ENCODE measurements at places on chromosomes 12 and 14.

DNA sequence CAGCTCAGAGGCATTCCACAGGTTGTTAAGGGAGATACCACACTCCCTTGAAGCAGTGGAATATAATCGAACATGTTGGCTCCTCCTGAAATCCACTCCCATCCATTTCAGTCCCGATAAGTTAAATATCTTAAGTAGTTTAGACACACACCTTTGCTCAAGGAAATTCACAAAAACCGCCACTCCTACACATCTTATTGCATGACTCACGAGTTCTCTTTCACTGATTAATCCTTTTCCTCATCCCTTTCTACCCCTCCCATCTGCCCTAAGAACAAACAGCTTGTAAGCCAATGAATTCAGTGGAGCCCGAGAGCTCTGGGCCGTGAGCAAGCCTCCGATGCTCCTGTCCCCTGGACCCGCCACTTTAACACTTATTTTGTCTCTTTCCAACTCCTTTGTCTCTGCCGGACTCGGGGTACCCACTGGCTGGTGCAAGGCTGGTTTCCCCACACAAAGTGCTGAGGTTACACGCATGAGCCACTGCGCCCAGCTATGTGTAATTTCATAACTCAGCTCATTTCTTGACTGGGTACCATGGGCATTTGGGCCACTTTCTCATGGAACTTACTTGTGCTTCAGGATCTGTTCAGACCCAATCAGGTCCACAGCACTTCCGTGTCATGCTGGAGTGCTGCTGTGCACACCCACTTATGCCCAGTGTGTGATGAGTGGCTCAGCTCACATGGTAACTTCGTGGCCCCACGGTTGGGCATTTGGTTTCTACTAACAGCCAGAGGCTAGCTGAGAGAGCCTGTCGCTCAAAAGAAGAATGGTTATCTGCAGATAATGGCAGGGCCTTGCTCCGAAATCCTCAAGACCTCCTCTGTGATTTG, 171.8 kb upstream of the ALG10B start:
- DNase-seq: no peak

DNA sequence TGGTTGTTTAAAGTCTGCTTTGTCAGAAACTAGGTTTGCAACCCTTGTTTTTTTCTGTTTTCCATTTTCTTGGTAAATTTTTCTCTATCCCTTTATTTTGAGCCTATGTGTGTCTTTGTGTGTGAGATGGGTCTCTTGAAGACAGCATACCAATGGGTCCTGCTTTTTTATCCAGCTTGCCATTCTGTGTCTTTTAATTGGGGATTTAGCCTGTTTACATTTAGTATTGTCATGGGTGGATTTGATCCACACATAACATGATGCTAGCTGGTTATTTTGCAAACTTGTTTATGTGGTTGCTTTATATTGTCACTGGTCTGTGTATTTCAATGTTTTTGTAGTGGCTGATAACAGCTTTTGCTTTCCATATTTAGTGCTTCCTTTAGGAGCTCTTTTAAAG, 17.2 kb upstream of the ART4 start:
- no peak for DNase-seq

GRCh38 chr12:58342736-58343135, 401.4 kb downstream of the ATP23 start:
- DNase-seq: no peak

- DNase-seq: peak; percentile 21
Observed at GRCh38 chr14:31582286-31582691, 21.1 kb downstream of the NUBPL start.

- no peak for DNase-seq
Observed at GRCh38 chr12:133203344-133204263, 22.3 kb downstream of the ZNF268 start.

DNA sequence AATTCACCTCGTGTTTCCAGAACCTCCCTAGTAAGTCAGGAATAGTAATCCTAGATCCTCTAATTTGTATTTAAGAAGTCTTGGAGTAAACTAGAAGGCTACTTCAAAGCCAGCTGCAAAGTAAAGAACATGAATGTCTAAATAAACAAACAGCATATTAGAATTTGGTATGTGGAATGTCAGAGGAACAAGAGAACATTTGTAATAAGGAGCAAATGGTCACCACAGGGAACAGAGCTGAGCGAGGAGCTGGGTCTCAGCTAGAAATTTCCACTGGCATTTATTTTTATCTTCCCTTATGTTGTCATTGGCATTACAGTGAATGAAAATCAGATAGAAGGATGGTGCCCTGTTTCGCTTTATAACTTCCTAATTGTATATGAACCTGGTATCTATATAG, 50.2 kb downstream of the FRMD6 start:
- DNase-seq: no peak

All from HFF-Myc (cell line).